ENCODE measurements at places on chromosomes 7 and 10.

- DNase-seq, result no peak
Measured at GRCh38 chr10:18647945-18648344, 3.4 kb downstream of the NSUN6 start.

- no peak for DNase-seq
Measured at GRCh38 chr10:48885376-48885775, 54.3 kb downstream of the LRRC18 start.

DNA sequence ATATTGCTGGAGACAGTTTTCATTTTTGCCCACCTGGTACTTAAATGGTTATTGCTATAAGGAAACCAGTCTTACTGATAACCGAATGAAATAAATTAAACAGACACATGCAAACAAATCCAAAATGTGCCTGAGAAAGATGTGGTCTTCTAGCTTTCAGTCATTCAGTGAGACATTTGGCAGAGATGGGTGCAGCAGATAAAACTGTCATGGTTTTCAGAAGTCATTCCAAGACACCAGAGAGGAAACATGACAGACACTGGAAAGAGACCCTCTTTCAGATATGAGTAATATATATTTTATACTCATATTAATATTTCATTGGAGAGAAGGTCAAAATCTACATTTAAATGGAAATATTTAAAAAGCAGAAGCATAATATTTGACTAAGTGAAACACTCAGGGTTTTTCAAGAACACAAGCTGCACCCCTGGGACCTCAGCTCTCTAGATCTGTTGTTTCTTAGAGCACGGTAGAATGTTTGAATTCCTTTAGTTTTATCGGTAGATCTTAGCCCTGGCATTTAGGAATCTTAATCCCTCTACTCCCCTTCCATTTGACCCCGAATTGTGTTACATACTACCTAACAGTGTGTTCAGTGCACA is 246.1 kb downstream of the AUTS2 start:
- DNase-seq, result no peak

DNA sequence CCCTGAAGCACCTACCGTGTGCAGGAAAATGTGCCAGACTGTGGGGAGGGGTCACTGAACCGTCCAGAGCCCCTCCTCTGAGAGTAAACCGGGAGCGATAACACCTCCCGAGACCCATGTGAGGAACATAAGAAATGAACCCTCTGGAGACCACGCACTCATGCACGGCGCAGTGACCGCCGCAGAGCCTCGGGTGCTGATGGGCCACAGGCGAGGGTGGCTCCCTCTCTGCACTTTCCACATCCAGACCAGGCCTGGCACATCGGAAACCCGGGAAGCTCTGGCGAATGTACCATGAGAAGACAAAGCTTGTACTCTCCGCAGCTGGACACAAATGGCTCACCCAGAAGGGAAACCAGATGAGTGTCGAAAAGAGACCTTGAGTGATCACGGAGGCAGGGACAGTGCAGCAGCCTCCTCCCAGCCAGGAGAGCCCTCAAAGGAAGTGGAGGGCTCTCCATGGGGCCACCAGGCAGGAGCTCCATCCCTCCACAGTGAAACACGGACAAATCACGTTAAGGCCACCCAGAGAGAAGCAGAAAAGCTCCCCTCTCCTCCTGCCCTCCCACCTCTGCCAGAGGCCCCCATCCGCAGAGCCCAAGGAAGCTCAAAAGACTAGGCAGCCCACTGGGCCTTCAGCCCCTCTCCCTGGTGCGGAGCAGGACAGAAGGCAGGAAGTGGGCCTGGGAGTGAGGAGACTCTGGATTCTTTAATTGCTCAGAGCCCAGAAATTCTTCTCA is 178.1 kb upstream of the PPP2R2D start:
- DNase-seq, result no peak

DNA sequence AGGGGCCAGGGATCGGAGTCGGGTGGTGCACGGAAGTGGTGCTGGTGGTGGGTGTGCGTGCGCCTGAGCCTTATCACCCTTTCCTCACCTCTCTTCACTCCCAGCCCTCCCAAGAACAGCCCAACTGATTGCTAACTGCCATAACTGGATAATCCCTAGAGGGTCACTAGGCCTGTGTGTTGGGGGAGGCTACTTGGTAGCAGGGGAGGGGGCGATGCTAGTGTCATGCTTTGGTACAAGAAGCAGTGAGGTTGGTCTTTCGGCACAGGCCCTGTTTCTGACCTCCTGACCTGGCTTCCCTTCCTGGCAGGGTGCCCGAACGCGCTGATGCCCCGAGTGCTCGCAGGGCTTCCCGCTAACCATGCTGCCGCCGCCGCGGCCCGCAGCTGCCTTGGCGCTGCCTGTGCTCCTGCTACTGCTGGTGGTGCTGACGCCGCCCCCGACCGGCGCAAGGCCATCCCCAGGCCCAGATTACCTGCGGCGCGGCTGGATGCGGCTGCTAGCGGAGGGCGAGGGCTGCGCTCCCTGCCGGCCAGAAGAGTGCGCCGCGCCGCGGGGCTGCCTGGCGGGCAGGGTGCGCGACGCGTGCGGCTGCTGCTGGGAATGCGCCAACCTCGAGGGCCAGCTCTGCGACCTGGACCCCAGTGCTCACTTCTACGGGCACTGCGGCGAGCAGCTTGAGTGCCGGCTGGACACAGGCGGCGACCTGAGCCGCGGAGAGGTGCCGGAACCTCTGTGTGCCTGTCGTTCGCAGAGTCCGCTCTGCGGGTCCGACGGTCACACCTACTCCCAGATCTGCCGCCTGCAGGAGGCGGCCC is 652 bp downstream of the KAZALD1 start:
- DNase-seq, result peak; percentile 32

DNA sequence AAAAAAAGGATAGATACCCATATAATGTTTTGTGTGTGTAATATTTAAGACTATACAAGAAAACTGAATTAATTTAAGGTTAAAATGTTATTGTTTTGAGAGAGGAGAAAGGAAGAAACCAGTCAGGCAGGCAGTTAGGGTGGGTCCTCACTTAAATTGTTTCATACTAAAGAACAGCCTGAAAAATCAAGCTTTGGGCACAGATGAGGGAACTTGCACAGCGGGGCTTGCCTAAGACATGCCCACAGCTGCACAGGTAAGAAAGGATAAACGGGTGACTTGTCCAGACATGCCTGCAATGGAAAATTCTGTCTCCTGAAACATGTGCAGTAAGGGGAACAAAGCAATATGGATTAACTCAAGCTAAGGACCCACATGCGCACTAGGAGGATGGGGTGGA is 158.4 kb downstream of the BBS9 start:
- no peak for DNase-seq

GRCh38 chr7:151091431-151091830 is 5.2 kb downstream of the AGAP3 start:
- no peak for DNase-seq

- no peak for DNase-seq
Measured at GRCh38 chr10:69097729-69098128, 9.8 kb downstream of the SRGN start.

DNA sequence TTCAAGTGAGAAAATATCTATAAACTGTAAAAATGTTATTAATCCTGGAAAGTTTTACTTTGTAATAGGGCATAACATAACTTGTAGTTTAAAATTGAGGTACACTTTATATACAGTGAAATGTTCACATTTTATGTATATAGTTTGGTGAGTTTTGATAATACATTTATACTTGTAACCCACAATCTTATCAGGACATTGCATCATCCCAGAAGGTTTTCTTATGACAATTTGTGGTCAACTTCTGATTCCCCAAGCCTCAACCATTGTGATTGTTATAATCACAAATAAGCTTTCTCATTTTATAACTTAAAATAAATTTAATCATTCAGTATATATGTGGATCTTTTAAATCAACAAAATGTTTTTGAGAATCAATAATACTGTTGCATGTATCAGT is 151.1 kb downstream of the TFPI2 start:
- DNase-seq, result no peak

GRCh38 chr7:1851721-1852516 is 181.8 kb downstream of the ELFN1 start:
- no peak for DNase-seq

DNA sequence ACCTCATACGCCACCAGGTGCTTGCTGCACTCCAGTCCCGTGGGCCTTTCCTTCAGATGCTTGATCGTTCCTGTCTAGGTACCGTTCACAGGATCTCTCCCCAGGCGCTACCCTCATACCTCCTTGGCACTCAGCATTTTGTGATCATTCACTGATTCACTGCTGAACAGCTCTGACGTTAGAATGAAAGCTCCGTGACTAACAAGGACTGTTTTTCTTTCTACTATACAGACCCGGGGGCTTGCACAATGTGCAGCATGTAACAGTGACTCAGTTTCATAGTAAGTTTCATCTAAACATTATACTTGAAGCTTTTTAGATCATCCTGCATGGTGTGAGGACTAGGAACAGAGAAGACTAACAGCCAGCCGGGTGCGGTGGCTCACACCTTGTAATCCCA is 20.6 kb downstream of the KIN start:
- no peak for DNase-seq

DNA sequence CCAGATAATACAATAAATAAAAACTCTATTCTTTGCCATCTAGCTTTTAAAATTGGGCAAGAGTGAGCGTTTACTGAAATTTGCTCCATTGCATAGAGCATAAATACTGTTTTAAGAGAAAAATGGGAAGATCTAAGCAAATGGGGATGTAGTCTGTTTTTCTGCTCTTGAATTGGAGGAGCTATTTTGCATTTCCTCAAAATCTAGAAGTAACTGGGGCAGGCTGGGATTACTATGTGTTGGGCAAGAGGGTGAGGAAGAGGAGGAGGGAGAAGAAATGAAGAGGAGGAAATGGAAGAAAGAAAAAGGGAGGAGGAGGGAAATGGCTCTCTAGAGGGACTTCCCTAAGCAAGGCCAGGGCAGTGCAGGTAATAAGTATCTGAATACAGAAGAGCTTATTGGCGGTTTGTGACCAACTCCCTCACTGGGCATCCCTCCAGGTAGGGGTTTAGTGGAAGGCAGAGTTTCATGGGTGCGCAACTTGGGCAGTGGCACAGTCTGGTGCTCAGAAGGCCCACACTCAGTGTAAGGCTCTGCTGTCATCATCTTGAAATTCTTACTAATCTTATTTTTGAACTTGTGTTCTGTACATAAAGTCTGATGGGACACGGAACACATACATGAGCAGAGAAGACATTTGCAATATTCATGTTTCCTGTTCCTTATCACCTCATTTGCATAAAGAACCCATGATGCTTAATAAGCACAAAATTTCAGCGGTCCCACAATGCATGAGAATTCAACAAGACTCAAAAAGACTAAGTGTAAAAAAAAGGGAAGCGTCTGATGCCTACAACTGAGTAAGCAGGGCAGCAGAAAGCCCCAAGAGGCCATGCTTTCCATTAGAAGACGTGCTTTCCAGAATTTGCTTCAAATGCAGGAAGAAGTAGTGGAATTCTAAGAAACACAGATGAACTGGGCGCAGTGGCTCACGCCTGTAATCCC is 116.9 kb downstream of the EVX1 start:
- no peak for DNase-seq

DNA sequence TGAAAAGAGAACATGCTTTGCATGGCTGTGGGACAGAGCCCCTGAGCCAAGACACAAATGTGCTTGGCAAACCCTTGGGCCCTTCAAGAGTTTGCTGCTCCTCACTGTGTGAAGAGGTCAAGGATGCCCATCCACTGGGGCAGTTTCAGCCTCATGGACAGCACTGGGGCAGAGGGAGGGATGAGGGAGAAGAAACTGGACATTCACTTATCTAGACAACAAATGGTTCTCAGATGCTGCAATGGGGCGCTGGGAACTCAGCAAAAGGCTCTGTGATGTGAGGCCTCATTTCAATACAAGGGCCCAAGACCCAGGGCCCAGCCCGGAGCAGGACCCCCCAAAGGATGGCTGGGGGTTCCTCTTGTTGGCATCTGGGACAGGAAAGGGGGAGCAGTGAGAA is 49.1 kb downstream of the EBF3 start:
- DNase-seq, result no peak

- DNase-seq, result no peak
Measured at GRCh38 chr7:100722480-100723212, 2.4 kb downstream of the EPO start.

GRCh38 chr10:93190372-93190771 is 116.7 kb downstream of the CYP26A1 start:
- DNase-seq, result no peak

- no peak for DNase-seq
Measured at GRCh38 chr10:125060826-125061556, 99.4 kb downstream of the CTBP2 start.

GRCh38 chr7:37141742-37142141 is 306.9 kb downstream of the ELMO1 start:
- no peak for DNase-seq
